CD8-positive, alpha-beta memory T cell (primary cell): ENCODE measurements at places on chromosomes 2 and 18. TPM values are rescaled to one million over a fixed set of nuclear protein-coding genes. Genes with fewer than 3 reads are reported as not detected.

GRCh38 chr18:73656691-73657090 lies 490.9 kb downstream of the FBXO15 start:
- no peak for DNase-seq

GRCh38 chr2:10457846-10458598 lies 9.9 kb upstream of the ODC1 start:
- DNase-seq: no peak

- DNase-seq: no peak
Observed at GRCh38 chr2:175525975-175526374, 344.5 kb upstream of the ATP5MC3 start.

- no peak for DNase-seq
Observed at GRCh38 chr18:25167612-25168410, 184.2 kb downstream of the ZNF521 start.

DNA sequence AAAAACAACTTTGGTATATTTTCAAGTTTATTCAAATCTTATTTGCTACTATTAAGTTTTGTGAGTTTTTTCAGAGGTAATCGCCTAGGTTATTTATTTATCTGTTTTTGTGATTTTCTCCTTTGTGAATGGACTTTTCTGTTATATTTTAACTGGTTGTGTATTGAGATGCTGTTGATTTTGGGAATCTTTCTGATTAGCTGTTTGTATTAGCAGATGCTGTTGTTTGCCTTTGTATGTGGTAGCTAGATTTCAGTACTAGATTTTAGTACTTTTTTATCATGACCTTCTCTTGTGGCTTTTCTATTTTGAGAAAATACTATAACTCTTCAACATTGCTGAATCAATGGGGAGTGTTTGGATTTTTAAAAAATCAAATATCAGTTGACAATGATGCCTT lies 42.4 kb downstream of the TSHZ1 start:
- no peak for DNase-seq

DNA sequence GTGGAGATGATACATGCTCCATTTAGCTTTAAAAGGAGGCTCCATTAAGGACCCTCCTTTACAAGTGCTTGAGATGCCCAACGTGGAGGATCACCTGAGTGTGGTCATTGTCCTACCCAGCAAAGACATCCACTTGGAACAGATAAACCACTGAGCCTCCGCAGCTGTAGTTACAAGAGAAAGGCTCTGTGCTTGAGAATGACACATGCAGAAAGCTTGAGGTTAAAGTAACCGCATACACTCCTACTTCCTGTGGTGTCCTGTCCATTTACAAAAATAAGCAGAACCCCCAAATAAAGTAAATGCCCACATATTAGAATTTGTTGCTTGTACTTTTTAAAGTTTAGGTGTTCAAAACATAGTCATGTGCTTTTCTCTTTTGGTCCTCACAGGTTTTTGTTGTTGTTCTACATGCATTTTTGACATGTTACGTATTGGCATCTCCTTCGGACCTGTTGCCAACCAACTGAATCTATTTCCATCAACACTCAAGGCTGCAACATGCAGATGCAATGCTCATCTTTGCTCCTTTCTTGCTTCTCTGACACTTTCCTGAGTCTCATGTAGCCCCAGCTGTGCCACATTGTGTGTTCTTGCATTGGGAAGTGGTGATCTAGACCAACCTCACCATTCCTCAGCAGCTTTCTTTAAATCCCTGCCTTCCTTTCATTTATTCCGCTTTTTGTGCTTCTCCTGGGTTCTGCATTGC lies 56.0 kb downstream of the SERPINB7 start:
- no peak for DNase-seq

DNA sequence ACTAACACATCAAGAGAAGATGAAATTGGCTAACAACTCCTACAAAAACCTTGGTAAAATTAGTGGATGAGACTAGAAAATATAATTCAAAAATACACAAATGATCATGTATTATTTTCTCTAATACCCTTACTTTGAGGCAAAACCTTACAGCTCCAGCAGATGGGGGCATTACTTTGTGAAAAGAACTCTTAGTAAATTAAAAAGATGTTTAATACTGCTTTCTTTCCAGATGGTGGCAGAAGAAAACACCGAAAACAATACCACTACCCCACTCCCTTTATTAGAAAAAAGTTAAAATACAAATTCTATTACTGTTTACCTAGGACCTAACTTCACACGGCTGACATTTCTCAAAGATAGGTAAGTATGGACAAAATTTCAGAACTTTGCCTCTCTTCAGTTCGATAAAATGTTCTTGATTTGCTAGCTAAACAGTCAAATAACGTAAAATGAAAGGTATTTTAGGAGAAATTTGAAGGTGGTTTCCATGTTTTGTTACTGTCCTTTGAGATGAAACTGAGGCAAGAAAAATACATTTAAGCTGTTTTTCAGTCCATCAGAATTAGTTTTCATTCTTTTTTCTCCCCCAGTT lies 30.6 kb downstream of the ORC4 start:
- DNase-seq: no peak

- no peak for DNase-seq
Observed at GRCh38 chr18:78625847-78626246, 353.8 kb upstream of the SALL3 start.

DNA sequence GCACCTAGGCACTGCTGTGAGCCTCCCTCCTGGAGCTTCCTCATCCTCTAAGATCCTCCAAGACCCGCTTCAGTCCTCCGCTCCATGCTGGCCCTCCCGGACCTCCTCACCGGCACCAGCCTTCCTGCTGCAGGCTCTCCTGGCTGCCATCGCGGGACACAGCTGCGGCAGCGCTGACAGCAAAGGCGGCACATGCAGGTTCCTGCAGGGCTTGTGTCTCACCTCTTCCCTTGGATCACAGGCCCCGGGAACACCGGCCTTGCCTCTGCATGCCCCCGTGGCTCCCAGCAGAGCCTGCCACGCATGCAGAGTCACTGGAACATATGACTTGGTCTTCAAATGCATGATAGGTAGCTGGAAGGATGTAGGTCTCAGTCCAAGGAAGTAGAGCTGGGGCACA lies 67.2 kb downstream of the PTGR3 start:
- no peak for DNase-seq

DNA sequence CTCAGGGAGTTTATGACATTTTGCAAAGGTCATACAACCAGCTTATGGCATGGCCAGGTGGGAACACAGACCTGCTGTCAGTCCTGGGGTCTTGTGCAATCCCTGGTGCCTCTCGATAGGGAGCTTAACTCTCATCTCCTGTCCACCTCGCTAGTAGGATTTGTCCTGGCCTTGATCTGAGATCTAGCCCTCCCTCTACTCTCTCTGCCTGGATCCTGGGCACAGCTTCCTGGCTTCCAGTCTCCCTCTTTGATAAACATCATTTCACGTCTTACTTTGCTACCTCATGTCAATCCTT lies 13.8 kb downstream of the GALR1 start:
- DNase-seq: no peak

The SCN7A gene
- not detected for total RNA-seq

The PIEZO2 gene
- not detected for total RNA-seq

The SCYGR4 gene
- total RNA-seq: not detected

The MAB21L4 gene
- total RNA-seq: not detected

The STON1 gene
- total RNA-seq: 0.89 TPM

The MOGAT1 gene
- not detected for total RNA-seq

The GAREM2 gene
- 3.2 TPM for total RNA-seq

The IL1F10 gene
- total RNA-seq: not detected

The RAB17 gene
- not detected for total RNA-seq

The ZBTB7C gene
- total RNA-seq: 0.13 TPM

The CCDC74A gene
- total RNA-seq: 3.6 TPM
